Left colon (tissue), 2 donors: ENCODE measurements at places on chromosomes 5 and 9. TPM values are rescaled to one million over a fixed set of nuclear protein-coding genes. Genes with fewer than 3 reads are reported as not detected.

DNA sequence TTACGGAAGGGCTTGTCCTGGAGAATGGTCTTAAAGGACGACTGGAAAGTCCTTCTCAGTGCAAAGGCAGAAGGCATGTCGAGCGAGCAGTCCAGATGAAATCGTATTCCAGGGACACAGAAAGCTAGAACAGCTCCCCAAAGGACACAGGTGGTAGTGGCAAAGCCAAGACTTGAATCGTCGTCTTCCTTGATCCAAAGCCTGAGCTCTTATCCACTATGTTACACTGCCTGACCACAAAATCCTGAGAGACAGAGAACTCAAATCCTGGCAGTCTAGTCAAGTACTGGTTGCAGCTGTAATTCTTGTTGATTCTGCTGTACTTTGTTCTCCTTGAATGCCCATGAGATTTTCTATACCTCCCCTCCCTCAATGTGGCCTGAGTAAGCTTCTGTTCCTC is 198.7 kb downstream of the TARS1 start:
- no peak for DNase-seq

DNA sequence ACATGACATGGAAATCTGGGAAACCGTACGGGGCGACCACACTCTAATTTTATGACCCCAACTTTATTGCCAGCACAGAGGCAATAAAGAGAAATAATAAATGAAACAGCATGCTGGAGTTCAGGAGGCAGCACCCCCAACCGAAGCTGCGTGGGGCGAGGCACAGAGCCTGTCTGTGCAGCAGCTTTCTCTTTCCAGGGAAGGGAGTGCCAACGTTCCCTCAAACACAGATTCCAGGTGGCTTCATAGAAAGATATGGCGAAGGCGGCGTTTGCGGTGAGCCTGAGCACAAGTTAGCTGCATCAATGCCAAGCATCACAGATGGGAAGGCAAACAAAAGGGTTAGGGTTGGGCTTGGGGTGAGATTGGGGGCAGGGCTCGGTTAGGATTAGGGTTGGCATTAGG is 114.8 kb downstream of the HSD17B3 start:
- peak; percentile 91 for DNase-seq

DNA sequence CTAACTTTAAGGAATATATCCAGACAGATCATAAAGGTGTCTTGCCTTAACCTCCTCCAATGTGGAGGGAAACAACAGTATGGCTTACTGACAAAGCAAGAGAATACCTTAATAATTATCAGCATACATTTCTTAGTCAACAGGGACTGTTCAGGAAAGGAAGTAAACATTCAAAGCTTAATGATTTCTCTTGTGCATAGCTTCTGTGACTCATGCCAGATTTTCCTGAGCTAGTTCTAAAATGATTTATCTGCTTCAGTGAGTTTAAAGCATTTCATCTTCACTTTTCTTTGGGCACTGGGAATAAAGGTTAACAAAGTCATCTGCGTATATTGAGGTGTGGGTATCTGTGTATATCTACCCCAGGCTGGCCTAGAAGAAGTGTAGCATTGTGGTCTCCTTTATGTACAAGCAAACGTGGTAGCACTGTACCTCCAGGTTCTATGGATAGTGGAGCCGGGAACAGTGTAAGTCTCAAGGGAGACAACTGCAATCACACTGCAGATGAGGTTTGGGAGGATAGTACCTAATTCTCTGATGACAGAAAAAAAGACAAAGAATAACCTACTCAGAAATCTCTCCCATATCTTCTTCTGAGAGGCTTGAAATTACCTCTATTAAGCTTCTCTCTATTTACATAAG is 284.1 kb downstream of the HCN1 start:
- DNase-seq = no peak

DNA sequence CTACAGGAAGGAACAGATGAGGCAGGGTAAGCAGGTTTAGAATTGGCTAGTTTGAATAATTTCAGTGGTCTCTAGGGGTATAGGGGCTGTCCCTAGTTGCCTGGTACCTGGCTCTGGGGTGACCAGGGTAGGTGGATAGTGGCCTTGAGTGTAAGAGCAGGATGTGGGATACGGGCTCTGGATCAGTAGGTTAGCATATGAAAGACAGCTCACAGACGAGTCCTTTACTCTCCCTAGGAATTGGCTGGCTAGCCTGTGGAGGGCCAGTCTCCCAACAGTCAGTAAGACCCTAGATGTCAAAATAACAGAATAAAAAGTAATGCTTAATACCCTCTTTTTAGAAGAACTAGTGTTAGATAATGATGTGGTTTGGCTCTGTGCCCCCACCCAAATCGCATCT is 16.6 kb upstream of the C9orf152 start:
- DNase-seq = no peak

DNA sequence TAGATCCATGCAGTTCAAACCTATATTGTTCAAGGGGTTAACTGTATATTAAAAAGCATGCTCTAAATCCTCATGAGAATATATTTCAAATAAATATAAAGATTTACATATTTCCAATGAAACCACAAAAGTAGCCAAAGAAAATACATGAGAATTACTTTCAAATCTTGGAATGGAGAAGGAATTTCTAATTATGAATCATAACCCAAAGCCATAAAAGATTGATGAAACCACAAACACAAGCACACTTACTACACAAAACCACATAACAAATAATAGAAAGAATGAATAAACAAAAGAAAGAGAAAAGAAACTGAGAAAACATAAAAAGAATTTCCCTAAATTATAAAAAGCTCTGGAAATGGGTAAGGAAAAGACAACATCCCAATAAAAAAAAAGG is 16.0 kb downstream of the ERP44 start:
- no peak for DNase-seq

DNA sequence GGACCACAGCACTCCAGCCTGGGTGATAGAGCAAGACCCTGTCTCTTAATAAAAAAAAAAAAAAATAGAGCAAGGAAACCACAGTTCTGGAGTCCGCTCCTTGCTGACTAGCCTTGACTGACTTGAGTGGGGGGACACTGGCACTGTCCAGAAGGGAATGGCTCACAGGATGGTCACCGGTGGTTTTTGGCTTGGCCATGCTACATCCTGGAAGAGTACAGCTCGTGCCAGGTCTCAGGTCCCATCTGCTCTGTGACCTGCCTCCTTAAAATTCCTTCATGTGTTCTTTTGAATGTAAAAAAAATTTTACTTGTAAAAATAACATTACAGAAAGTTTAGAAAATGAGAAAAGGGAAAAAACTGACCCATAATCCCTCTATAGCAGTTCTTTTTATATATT is 5.6 kb downstream of the NANS start:
- no peak for DNase-seq

DNA sequence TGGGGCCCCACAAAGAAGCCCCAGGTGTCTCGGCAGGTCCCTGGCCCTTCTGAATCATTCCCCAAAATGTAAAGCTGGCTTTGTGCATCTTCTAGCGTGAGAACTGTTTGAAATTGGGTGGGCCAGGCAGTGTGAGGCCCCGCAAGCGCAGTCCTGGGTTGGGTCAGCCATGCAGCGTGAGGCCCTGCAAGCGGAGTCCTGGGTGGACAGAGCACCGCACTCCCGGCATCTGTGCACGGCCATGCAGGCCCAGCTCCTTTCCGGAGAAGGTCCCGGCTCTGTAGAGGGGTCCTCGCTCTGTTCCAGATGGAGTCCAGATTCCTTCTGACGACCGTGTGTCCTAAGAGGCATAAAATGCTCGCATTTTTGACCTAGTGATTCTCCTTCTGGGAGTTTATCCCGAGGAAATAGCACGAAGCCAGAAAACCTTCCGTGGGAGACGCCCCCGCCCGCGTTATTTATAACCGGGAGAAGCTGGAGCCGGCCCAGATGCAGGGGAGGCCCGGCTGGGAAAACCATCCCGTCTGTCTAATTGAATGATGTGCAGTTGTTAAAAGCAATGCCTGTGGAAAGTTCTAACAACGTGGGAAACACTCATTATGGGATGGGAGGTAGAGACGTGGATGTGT is 19.4 kb upstream of the NOTCH1 start:
- DNase-seq = no peak

GRCh38 chr5:30347858-30348257 is 845.6 kb upstream of the CDH6 start:
- DNase-seq = no peak

DNA sequence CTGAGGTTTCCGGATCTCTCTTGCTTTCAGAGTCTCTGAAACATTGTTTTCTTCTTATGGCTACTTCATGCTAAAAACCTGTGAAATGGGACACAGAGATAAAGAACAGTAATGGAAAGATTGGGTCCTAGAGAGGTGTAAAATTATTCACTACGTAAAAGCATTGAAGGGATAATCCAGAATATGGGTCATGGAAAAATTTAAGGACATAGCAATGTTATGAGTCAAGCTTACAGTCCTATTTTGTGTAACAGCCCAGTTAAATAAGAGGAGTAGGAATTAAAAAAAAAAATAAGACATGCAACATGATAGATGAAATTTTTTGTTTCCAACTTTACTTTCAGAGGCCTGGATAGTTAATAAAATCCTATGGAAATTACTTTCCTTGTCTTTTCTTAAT is 61.9 kb upstream of the ELL2 start:
- DNase-seq = no peak

DNA sequence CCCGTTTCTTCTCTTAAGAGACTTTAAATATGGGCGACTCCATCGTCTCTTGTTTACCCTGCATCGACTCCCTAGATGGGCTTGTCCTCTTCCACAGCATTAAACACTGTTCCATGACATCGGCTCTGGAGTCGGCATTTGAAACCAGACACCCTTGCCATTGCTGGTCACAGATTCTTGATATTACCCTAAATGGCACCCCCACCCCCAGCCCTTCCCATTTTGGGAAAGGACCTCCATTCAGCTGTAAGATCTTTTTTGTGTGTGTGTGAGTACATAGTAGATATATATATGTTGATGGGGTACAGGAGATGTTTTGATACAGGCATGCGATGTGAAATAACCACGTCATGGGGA is 51.1 kb upstream of the SH3PXD2B start:
- no peak for DNase-seq

DNA sequence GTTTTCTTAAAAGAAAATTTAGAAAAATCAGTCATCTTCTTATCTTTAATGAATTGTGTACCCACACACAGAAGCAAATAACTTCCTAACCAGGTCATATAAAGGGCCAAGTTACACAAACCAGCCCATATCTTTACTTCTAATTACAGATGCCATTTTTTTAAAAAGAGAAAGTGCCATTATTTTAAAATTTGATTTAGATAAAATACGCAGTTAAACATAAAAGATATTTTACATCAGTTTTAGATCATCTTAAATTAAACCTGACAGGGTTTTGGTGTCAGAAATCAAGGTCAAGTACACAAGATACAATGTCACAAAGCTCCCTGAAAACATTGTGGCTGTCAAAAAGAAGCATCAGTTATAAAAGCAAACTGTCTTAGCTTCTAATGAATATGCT is 129.4 kb downstream of the GNA14 start:
- no peak for DNase-seq

DNA sequence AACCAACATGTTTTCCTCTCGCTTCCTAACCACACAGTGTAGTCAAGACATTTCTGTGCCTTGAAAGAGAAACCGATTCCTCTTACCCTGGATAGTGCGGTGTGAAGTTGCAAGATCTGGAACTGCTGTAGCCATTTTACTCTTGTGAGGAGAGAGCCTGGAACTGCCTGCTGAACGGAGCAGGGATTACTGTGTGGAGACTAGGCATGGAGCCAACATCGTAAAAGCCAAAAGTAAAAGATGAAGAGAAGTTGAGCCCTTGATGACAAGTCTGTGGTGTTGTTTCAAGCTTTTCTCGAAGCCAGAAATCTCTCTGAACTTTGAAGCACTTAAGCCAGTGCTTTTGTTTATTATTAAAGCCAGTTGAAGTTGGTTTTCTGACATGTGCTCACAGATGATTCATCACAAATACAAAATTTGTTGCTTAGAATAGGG is 110.1 kb upstream of the GRIN3A start:
- DNase-seq = peak; percentile 38

DNA sequence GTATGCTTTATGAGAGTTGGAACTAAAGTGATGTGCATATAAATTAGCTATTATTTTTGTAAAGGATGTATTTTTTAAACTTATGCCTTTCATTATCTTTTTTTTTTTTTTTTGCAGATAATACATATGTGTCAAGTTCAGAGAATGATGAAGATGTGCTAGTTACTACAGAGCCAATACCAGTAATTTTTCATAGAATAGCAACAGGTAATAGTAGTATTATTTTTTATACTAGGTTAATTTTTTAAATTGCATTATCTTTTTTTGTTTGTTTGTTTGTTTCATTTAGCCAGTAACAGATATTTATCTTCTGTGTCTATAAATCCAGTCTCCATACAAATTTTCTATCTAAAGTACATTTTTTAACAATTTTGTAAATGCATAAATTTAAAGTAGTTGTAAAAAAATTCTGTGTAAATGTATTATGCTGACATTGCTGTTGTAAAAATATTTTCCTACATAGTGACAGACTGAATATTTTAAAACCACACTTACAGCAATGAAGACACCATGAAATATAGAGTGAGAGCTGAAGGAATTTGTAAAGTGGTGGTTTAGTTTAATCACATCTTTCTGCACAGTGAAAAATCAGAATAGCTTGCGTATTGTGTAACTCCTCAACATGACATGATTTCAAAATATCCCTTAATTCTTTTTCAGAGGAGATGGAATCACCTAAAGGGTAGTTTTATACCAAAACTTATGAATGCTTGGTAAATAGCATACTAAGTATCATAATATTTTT is 93.3 kb downstream of the PARP8 start:
- no peak for DNase-seq

GRCh38 chr9:15372455-15372854 is 50.2 kb upstream of the SNAPC3 start:
- DNase-seq = no peak

DNA sequence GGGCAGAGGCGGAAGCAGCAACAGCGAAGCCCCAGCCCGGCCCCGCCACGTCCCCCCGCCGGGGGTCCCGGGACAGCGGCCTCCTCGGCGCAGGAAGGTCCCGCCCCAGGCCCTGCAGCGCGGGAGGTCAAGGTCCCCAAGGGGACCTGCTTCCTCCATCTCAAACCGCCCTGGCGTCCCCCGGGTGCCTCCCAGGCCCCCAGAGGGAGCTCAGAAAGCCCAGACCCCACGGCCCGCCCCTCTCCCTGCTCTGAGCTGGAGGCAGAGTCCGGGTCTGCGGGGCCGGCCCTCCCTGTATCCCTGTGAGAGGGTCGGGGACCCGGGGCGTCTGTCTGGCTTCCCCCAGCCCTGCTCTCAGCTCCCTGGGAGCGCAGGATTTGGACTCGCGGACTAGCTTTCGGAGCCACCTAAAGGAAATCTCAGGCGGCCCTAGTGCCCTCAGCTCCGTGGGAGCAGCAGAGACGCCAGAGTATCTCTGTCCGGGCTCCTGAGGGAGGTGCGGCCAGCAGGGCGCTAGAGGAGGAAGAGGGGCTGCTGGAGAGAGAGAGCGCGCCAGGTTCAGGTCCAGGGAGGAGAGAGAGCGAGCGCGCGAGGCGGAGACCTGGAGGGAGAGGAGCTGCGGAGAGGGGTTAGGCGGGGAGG is 30.7 kb downstream of the EXOC3 start:
- DNase-seq = peak; percentile 51

- DNase-seq = no peak
Measured at GRCh38 chr9:135737840-135738521, 36.0 kb downstream of the KCNT1 start.

GRCh38 chr5:148998174-148998797 is 64.6 kb downstream of the SH3TC2 start:
- DNase-seq = no peak

The NXNL2 gene
- total RNA-seq = not detected

The TXNDC15 gene
- 31.2 TPM for total RNA-seq

The PDZD2 gene
- 1.6 TPM for total RNA-seq

The TMEM215 gene
- 0.06 TPM for total RNA-seq

The MVB12B gene
- total RNA-seq = 17.2 TPM

The DMRT2 gene
- total RNA-seq = 8.1 TPM
